ENCODE measurements at places on chromosomes 11 and 22.
A peak's percentile ranks its signal among the peaks of the same experiment; 100 is the strongest.

DNA sequence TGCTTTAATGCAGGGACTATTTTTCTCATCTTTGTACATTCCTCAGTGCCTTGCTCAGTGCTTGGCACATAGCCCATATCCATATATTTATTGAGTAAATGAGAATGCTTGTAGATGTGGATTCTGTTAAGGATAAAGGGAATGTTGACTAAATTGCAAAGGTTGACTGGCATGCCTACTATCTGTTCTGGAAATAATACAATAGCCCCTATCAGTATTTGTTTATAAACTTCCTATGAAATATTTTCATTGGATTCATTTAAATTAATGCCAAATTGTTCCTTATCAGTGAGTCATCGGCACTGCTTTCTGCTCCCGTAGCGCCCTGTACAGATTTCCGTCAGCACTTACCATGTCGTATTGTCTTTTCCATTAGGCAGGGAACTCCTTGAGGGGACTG, 8.0 kb downstream of the RNF121 start:
- DNase-seq: no peak

DNA sequence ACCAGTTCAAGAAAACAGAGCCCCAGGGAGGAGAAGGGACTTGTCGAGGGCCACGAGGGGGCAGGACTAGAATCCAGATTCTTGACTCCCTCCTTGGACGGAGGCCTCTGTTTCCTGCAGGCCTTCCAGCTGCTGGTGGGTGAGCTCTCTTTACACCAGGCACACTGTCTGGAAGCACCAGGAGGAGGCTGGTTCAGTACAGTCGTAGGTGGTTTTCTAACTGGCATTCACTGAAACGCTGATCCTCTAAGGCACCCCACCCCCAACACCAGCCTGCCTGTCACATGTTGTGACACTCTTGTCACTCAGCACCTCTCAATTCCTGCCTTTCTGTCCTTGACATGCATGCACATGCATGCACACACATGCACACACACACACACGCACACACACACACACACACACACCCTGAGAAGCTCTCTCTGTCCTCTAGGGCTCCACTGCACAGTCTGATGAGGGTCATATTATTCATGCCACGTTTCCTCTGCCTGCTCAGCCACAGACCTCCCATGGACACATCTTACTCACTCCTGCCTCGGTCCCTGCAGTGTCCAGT, 751 bp downstream of the MS4A10 start:
- DNase-seq: no peak

GRCh38 chr22:23743303-23743705, 7.6 kb downstream of the ZNF70 start:
- DNase-seq: no peak

DNA sequence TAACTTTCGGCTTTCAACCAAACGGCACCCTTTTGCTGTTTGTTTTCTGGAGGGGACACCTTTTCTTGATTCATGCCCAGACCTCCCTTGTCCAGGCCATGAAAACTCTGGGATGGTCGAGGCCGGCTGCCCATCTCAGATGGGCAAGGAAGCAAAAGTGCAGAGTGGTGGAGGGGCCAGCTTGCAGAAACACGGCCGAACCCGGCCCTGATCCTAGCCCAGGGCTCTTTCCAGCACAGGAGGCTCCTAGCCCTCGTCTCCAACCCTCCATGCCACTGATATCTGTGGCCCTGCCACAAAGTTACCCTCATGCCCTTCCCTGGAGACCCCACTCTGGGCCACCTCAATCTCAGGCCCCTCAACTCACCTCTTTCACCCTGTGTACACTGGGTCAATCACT, 18.9 kb upstream of the SLC22A12 start:
- no peak for DNase-seq

DNA sequence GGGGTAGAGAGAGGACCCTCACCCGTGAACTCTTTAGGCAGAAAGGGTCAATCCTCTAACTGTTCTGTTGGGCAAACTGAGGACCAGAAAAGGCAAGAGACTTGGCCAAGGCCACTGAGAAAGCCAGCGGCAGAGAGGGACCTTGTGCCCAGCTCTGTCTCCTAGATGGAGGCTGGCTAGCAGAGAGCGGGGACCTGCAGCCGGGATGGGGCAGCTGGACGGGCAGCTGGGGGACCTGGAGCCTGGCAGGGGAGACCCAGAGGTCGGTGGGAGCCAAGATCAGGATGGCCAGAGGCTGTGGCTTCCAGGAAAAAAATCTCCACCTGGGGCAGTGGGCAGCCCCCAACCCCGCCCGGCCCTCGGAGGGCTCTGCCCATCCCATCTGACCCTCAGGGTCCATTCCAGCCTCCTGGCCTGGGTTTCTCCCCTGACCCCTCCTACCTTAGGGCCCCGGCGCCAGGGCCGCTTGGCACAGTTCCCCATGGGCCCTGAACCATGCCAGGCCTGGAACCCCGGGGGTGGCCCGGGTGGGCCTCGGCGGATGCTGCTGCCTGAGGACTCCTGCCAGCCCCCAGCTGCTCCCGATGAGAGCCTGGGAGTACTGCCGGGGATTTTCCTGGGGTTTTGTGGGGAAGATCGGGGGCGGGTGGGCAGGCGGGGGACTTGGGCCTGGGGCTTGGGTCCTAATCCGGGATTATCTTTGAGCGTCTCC, at the start of gene CABP2:
CABP2 (minus strand) TSS at position 603 of the 712 bp plus-strand sequence; CDS start at position 483, 120 bp downstream.
- DNase-seq: no peak

DNA sequence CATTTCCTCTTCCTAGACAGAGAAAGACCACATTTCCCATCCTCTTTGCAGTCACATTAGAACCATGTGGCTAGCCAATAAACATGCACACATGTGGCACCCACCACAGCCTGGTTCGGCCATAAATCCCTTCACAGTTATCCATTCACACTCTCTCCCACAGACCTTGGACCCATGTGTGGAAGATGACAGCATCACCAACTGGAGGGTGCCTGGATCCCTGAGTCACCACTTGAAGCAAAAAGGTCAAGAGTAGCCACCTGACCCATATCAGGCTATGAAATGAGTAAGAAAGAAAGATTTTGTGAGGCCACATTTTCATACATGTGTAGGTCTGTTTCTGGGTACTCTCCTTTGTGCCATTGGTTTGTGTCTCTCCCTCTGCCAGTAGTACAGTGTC, 9.0 kb upstream of the TMEM121B start:
- DNase-seq: no peak

DNA sequence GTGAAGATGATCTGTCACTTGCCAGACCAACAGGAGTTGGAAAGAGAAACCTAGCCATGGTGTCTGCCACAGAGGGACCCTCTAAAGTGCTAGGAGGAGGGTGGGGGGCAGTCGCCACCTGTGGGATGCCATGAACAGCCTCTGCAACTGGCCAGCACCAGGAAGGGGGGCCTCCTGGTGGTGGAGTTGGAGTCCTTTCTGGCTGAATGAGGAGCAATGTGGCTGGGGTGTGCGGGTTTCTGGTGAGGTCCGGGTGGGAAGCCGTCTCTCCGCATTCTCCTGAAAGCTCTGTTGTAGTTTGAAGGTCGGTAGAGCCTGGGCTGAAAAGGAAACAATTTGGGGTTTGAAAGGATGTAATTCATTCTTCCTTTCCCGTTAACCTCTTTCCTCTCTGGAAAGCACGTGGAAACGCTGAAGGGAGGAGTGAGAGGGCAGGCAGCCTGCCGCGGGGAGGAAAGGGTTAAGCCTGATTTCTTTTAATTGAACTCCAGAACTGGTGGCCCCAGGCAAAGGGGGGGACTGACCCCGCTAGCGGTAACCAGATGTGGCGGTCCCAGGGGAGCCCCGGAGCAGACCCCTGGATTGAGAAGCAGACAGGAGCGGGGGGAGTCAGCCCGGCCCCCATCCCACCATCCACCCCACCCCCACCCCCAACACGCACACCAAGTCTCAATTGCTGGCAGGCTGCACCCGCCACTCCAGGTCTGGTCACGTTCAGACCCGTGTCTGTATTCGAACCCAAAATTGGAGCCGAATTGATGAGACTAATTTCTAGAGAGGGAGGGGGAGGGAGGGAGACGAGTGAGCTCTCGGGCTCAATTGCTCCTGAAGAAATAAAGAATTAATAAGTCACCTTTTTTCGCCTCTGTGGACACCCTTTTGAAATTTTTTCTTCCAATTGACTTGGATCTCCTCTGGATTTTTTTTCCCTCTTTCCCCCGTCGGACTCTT, 1.8 kb upstream of the FLI1 start:
- DNase-seq: no peak

DNA sequence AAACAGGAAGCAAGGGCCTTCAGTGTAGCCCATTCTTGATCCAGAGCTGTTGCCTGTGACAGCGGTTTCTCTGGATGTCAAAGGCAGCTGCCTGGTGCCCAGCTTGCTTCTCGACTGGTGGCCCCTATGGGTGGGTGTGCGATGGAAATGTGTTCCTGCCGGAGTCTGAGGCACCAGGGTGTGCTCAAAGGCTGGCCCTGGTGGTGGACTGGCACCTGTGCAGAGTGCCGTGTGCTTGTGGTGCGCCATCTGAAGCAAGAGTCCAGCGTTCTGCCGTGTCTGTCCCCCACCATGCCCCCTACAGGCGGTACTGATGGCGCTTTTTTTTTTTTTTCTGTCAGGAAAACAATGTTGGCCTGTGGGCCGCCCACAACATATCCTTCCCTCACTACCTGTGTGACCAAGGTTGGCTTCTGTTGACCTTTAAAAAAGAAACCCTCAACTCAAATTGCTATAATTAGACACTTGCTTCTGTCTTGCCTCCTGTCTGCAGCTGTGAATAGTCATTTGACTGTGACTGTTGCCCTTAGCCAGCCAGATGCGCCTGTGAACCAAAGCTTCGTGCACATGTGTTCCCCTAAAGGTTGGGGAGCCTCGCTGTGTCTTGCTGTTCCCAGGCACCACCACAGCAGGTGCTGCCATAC, 4.7 kb upstream of the RANBP1 start:
- peak; percentile 18 for DNase-seq

GRCh38 chr22:41668971-41669911, 19.4 kb downstream of the SNU13 start:
- no peak for DNase-seq

DNA sequence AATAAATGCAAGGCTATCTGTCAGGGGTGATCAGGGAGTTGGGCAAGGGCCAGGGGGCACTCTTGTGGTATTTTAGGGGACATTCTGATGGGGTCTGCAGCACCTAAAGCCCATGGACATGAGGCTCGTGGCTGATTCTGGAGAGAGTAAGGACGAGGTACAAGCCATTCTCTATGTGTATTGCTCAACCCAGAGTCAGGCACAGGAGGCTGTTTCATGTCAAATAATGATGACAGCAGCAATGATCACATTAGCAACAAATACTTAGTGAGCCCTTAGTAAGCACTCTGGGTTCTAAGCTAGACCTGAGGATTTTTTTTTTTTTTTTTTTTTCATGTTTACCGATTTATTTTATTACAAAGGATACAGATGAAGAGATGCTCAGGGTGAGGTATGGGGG, 83.5 kb upstream of the THY1 start:
- DNase-seq: no peak

GRCh38 chr22:37260155-37260795, 16.2 kb upstream of the RAC2 start:
- DNase-seq: no peak

GRCh38 chr22:19115628-19116027, 6.6 kb downstream of the DGCR2 start:
- DNase-seq: no peak

GRCh38 chr11:130431801-130432200, 3.4 kb upstream of the ADAMTS8 start:
- DNase-seq: no peak

DNA sequence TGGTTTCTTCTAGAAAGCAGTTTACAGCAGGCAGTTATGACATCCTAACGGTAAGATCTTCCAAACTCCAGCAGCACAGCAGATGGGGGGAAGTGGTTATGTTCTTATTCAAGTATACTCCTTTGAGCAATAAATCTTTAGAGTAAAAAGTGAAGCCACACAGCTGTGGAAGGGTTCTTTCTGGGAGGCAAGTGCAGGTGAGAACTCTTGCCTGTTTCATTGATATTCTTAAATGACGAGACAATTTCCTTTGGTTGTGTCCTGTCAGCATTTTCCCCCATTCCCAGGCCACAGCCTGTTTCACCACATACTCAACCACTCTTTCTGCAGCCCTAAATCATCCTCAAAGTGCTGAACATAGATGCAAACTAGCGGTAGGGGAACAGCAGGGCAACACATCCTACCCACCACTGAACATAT, 207.3 kb upstream of the MTNR1B start:
- no peak for DNase-seq

- DNase-seq: no peak
Observed at GRCh38 chr22:41966225-41966606, 3.0 kb upstream of the SEPTIN3 start.

GRCh38 chr11:102830001-102830727, 13.2 kb downstream of the MMP3 start:
- no peak for DNase-seq

GRCh38 chr11:17414317-17414737, 25.9 kb upstream of the KCNJ11 start:
- no peak for DNase-seq

DNA sequence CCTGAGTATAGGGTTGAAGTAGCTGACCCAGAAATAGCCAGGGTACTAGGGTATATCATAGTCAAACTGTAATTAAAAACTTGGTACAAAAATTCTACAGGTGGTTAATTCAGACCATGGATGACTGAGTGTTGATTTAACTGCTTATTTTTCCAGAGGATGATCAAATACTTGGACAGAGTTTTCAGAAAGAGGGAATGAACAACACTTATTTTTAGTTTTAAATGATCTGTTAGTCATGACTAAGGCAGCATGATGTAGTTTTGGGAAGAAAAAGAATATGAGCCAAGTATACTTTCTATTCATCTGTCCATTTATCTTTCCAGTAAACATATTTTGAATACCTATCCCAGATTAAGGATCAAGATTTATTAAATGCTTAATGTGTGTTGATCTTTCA, 19.8 kb upstream of the CCDC89 start:
- no peak for DNase-seq

GRCh38 chr22:36461665-36462649, 19.5 kb downstream of the TXN2 start:
- DNase-seq: peak; percentile 79
